ENCODE measurements at places on chromosomes 4 and X.
A peak's percentile ranks its signal among the peaks of the same experiment; 100 is the strongest.

GRCh38 chrX:16797358-16797757, 11.1 kb downstream of the TXLNG start:
- no peak for DNase-seq

DNA sequence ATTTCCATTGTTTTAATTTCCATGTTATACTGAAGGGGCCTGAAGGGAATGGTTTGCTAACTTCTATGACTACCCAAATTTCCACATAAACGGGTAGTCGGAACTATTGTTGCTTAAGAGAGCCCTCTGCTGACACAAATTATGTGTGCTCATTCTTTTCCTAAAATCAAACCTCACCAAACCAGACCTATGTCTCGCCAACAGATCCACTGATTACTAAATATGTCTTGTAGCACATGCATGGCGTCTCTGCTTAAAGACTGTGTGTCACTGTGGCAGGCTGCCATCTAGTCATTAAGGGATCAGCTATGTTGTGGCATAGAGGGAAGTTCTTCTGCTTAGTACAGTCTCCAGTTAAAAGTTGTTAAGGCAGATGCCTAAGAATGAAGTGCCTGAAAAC, 25.1 kb downstream of the PIR start:
- no peak for DNase-seq

- no peak for DNase-seq
Observed at GRCh38 chr4:127251423-127251822, 381.3 kb upstream of the INTU start.

DNA sequence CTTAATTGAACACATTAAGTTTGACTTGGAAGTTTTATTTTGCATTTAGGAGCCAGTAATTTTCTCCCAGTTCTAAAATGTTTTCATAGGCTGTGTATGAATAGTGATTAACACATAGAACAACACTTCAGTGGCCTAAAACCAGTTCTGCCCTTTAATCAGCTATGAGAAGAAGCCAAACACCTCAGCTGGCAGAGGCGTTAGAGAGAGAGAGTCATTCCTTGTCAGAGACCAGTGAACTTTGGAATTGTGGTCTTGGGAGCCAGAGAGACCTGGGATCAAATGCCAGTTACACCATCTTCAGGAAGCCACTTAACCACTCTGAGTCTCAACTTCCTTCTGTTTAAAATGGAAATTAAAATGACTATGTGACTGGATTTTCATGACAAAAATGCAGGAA, 39.3 kb upstream of the PRPS2 start:
- no peak for DNase-seq

- DNase-seq = no peak
Observed at GRCh38 chrX:115632455-115632854, 71.5 kb downstream of the PLS3 start.

GRCh38 chr4:145551660-145552059, 67.5 kb upstream of the MMAA start:
- DNase-seq = no peak

- DNase-seq = no peak
Observed at GRCh38 chr4:8230033-8230432, 30.9 kb downstream of the SH3TC1 start.

DNA sequence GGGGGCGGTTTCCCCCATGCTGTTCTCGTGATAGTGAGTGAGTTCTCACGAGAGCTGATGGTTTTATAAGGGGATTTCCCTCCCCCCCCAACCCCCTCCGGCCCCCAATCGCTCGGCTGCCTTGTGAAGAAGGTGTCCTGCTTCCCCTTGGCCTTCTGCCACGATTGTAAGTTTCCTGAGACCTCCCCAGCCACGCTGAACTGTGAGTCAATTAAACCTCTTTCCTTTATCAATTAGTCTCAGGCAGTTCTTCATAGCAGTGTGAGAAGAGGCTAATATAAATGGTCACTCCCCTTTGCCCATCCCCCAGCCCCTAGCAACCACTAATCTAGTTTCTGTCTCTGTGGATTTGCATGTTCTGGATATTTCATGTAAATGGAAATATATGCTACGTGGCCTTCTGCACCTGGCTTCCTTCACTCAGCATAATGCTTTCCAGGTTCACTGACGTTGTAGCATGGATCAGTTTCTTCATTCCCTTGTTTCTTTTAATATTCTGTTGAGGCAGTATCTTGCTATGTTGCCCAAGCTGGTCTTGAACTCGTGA, 16.4 kb downstream of the GPR143 start:
- no peak for DNase-seq

DNA sequence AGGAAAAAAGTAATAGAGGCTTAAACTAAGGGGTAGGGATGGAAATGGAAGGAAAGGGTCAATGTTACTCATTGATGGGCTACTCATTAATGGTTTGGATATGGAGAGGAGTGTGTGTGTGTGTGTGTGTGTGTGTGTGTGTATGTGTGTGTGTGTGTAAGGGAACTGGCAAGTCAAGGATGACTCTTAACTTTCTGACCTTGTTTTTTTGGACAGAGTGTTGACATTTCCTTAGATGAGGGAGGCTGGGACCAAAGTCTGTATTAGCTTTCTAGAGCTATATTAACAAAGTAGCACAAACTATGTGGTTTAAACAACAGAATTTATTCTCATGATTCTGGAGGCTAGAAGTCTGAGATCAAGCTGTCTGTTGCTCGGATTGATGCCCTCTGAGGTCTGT, 202.7 kb downstream of the GBA3 start:
- DNase-seq = no peak

DNA sequence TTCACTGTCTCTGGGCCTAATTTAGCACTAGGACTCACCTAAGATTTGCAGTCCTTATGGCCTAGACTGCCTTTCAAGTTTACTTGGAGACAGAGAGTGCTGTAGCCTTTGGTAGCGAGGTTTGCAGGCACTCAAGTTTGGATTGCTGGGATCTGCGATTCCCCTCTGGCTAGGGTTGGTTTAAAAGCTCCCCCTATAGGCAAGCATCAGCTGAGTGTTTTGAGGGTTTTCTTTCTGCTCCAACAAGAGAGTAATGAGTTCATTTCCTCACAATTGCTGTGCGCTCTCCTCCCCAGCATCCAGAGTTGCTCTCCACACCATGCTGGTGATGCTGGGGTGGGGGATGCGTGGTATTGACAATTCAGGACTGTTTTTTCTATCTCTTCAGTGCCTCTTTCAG, 206.9 kb downstream of the GLUD2 start:
- peak; percentile 8 for DNase-seq

- no peak for DNase-seq
Observed at GRCh38 chr4:89829470-89830138, 7.4 kb downstream of the SNCA start.

DNA sequence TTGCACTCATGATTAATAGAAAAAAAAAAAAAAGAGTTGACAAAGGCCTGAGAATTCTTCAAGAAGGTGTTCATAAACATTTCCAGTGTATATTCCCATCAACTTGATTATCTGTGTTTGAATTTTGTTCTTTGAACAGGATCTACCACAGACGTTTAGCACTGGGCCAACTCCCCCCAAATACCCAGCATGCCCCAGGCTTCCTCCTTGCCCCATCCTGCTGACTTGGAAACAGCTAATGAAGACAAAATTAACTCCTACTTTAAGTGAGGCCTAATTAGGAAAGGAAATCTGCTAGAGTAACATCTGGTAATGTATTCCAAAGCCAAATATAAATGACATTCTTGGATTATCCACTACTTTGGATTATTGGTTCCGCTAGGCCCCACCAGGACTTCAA, 52.5 kb downstream of the PPARGC1A start:
- DNase-seq = no peak

- DNase-seq = no peak
Observed at GRCh38 chrX:112968351-112969133, 127.9 kb upstream of the AMOT start.

- DNase-seq = no peak
Observed at GRCh38 chr4:33226133-33226532, 2506.0 kb downstream of the PCDH7 start.

GRCh38 chr4:137310593-137311490, 221.5 kb downstream of the PCDH18 start:
- peak; percentile 33 for DNase-seq

GRCh38 chr4:113469023-113469390, 292.5 kb downstream of the CAMK2D start:
- no peak for DNase-seq

- DNase-seq = no peak
Observed at GRCh38 chrX:7462110-7462509, 314.2 kb upstream of the PUDP start.

- no peak for DNase-seq
Observed at GRCh38 chrX:20181598-20182329, 40.1 kb upstream of the EIF1AX start.

DNA sequence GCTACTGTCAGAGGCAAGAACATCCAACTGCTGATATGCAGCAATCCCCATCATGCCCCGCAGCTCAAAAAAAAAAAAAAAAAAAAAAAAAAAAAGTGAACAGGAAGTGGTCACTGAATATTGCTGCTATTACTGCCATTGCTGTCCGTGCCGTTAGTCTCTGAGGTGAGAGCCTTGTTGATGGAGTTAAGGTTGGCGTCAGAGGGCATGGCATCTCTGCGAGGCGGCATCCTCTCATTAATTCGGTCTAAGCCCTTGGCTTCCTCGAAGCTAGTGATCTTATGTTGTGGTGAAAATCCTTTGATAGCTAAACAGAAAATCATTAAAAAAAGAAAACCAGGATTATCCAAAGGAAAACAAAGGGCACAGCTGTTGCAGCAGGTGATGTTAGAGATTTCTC, 321.6 kb downstream of the PPP3CA start:
- DNase-seq = peak; percentile 86

DNA sequence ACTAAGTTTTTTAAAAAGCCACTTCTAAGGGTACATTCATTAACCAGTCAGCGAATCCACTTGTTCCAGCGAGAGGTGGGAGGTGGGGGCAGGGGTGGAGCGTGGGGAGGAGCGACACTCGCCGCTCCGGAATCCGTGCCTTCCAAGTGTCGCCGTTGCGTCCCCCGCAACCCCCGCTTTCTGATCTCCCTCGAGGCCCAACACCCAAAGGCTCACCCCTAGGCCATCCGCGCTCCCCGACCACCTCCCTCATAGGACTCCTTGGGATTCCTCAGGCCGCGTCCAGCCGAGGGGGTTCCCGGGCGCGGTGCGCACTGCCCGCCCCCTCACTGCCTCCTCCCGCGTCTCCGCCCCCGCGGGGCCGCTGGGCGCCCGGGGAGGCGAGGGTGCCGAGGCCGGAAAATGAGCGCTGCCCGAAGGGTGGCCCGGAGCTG, 108.1 kb upstream of the STOX2 start:
- DNase-seq = peak; percentile 9

DNA sequence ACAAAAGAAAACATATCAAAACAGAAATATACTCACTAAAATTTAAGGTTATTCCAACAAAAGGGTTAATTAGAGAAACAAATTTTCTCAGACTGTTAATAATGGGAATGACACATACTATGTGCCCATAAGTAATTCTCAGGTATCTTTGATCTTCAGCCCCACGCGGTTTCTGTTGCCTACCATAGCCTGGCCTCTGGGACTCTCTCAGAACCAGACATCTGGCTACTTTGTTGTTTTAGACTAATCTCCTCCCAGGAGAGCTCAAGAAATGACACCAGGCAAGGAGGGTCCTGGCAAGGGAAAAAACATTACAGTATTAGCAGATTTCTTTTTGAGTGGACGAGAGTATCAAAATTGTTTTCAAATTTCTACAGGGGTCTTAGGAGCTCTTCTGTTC, 43.7 kb downstream of the SLC10A7 start:
- DNase-seq = no peak

- peak; percentile 26 for DNase-seq
Observed at GRCh38 chr4:143406523-143406922, 69.8 kb downstream of the GAB1 start.

DNA sequence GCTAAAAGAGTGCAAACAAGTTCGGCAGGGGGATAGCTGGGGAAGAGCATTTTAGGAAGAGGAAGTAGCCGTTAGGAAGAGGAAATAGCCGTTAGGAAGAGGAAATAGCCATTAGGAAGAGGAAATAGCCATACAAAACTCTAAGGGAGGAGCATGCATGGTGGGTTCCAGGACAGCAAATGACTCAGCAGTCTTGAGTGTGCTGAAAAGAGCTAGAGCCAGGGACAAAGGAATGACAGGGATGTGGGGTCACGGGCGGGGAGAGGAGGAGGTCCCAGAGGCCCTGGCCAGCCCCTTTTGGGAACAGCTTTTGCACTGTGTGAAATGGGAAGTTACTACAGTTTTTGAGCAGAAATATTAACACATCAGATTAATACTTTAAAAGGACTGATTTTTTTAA, 882.6 kb downstream of the TRIML1 start:
- DNase-seq = no peak

DNA sequence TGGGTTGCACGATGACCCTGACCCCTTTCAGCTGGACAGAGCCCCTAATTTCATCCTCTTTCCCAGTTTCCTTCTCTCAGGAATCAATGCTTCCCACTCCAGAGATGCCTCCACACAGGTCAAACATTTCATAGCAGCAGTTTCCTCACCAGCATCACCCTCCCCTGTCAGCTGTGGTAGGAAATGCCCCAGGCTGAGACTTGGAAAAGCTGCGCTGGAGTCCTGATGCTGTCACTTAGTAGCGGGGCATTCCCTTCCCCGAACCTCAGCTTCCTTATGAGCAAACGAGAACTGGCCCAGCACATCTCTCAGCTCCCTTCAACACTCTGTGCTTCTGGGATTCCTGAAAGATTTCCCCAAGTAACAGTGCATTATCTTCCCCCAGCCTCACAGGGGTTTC, 2.7 kb downstream of the GJB1 start:
- peak; percentile 38 for DNase-seq

- DNase-seq = no peak
Observed at GRCh38 chr4:176288020-176288419, 19.0 kb upstream of the ASB5 start.

DNA sequence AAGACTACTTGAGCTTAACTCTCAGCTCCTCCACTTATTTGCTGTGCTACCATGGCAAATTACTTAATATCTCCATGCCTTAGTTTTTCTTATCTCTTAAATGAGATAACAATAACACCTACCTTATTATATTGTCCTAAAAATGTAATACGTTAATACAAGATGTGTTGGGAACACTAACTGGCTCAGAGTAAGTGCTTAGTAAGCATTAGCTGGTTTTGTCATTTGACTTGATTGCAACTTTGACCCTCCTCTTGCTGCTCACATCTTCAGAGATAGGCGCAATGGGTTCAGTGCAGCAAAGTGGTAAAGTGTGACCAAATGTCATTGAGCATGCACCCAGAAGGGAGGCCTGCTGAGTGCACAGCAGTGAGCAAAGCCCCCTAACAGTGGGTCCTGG, 294.5 kb upstream of the CLNK start:
- no peak for DNase-seq
